ENCODE measurements at places on chromosomes 3 and 15.

- no peak for DNase-seq
Measured at GRCh38 chr15:95304947-95305400, 1025.5 kb upstream of the NR2F2 start.

GRCh38 chr3:16207031-16207430 is 32.6 kb downstream of the GALNT15 start:
- no peak for DNase-seq

GRCh38 chr15:93028632-93029213 is 60.3 kb downstream of the RGMA start:
- DNase-seq, result peak; percentile 43

- DNase-seq, result no peak
Measured at GRCh38 chr3:38515367-38515766, 19.2 kb downstream of the EXOG start.

GRCh38 chr15:89115547-89115946 is 27.3 kb downstream of the ABHD2 start:
- no peak for DNase-seq

Data from ecto neural progenitor cell (in vitro differentiated cells).